MV-4-11 (cell line): ENCODE measurements at places on chromosomes 4 and X.

- no peak for DNase-seq
These were observed 4.5 kb downstream of the CRMP1 start for GRCh38 chr4:5888222-5889001.

GRCh38 chrX:37627602-37628001, 56.1 kb downstream of the LANCL3 start:
- DNase-seq, result no peak

GRCh38 chrX:11647138-11647537, 18.6 kb downstream of the ARHGAP6 start:
- no peak for DNase-seq

- no peak for DNase-seq
These were observed 7.6 kb downstream of the CLCN5 start for GRCh38 chrX:49930039-49930438.

DNA sequence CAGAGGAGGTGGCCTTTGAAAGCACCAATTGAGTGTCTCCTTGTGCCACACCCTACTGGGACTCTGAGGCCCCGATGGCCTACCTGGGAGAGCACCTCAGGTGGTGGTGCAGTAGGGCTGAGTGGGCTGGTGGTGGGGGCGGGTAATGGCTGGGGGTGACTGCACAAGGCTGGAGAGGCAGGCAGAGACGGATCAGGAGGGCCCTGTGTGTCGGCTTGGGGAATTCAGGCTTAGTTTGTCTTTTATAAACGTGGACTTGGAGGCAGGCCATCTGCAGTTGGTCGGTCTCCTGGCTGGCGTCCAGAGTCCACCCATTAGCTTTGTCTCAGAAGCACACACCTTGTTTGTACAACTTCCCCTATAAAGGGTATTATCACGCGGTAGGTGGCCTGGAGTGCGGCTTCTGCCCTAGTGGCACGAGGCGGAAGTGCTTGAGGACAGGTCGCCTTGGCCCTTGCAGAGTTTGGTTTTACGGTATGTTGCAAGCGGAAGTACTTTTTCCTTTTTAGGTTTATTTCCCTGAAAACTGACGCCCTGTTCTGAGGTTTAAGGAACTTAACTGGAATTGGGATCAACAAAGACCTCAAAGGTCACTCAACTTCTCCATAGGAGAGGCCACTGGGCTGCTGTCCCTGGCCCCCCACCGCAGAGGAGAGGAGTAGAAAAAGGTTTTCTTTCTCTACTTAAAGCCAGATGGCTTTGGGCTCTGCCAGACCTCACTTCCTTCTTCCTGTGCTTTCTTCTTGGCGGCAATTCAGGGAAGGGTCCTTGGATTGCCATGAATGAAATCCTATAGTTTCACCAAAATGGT, 8.0 kb downstream of the TBC1D14 start:
- DNase-seq, result peak; percentile 70

GRCh38 chr4:22514481-22514880, 1.4 kb downstream of the ADGRA3 start:
- no peak for DNase-seq

GRCh38 chr4:112358415-112358814, 61.2 kb downstream of the ALPK1 start:
- no peak for DNase-seq

DNA sequence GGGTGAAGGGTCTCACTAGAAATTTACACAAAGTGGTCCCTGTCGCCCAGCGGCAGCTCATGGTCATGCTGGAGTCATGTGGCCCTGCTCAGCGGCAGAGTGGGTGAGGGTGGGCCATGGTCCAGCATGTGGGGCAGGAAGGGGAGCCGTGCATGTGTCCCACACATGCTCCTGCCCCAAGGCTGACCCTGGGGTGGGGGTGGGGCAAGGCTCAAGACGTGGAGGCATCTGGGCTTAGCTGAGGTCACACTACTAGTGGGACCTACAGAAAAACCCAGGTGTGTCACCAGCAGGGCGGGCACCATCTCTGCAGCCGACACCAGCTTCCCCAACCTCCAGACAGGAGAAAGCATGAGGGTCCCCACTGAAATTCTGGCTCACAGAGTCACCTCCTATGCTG, 42.4 kb downstream of the EVC start:
- DNase-seq, result no peak

DNA sequence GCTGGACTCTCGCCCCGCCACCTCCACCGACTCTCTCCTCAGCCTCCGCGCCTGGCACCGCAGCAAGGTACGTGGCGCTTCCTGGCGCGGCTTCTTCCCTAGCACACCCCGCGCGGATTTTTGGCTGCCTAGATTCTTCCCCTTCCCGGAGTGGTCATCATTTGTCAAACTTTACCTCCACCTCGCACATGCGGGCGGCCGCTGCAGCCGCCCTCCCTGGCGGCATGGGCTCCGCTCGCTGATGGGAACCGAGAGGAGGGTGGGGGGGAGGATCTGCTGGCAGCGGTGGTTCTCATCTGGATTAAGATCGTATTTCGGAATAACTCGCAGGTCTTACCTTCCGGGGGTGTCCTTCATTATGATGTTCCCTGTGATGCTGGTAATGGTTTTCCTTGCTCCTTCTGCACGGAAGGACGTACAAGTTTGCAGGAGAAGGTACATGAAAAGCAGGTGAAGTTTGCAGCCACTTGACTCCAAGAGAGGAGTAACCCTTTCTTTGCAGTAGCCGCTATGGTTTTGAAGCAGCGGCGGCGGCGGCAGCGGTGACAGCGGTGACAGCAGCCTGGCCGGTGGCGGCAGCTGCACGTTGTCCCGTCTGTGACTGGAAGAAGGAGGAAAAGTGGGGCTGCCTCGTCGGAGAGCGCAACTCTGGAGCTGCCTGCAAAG, 2183.9 kb upstream of the TENM3 start:
- DNase-seq, result peak; percentile 27

GRCh38 chr4:29581457-29581856, 1138.7 kb upstream of the PCDH7 start:
- DNase-seq, result no peak

DNA sequence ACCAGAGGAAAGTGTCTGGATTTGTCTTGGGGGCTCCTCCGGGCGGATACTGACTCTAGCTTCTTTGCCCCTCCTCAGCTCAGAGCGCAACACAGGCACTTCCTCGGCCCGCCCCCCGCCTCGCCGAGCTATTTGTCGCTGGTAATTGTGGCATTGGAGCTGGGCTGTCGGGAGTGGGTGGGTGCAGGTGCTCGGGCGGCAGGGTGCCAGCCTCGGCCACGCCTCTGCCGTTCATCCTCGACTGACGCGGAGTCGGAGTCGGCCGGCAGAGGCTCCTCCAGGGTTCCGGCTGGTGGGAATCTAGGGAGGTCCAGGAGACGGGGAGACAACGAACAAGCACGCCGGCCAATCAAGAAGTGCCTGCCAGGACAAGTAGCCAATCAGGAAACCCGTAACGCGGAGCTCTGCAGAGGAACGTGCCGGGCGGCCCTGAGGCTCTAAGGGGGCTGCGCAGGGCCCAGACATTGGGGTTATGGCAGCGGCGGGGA, 3.9 kb upstream of the SYN1 start:
- peak; percentile 32 for DNase-seq

GRCh38 chr4:38320343-38320695, 343.7 kb upstream of the KLF3 start:
- DNase-seq, result no peak

- no peak for DNase-seq
These were observed 12.6 kb downstream of the CAPN6 start for GRCh38 chrX:111257733-111258132.

DNA sequence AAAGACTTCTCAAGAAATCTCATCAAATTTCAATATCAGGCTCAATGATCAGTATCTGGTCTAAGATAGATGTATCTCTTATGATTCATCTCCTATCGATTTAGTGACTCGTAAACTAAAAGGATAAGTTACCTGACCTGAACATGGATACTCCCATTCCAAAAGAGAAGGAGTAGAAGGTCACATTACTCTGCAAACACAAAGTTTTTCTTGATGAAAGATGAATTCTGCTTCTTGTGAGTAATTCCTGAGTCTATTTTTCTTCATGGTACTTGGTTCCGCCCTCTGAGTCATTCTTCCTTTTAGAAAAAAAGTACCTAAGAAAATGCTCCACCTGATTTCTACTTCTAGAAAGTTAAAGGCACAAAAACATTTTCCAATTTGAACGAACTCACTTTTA, 223.1 kb upstream of the SLIT2 start:
- no peak for DNase-seq

- DNase-seq, result no peak
These were observed 69.2 kb downstream of the NLGN4X start for GRCh38 chrX:6159468-6159867.

DNA sequence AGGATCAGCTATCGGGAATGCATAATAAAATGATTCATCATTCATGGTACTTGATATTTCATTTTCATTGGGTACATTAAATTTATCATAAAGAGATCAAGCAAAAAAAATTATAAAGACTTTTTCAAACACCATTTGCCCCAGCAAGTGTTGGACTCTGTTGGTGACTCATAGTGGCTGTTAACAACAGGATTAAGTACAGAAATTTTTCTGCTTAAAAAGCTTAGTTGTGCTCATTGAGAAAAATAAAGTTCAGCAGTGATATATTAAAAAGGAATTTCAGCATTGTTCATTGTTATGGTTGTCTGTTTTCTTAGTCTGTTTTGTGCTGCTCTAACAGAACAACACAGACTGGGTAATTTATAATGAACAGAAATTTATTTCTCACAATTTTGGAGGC, 86.2 kb upstream of the PCDH10 start:
- no peak for DNase-seq
